Lower leg skin (tissue), 4 donors: ENCODE measurements at places on chromosomes 7 and 10. TPM values are rescaled to one million over a fixed set of nuclear protein-coding genes. Genes with fewer than 3 reads are reported as not detected.

- DNase-seq, result no peak
These were observed 116.3 kb downstream of the WDFY4 start for GRCh38 chr10:48801001-48801421.

- DNase-seq, result no peak
These were observed 10.3 kb upstream of the TMEM168 start for GRCh38 chr7:112800486-112800885.

DNA sequence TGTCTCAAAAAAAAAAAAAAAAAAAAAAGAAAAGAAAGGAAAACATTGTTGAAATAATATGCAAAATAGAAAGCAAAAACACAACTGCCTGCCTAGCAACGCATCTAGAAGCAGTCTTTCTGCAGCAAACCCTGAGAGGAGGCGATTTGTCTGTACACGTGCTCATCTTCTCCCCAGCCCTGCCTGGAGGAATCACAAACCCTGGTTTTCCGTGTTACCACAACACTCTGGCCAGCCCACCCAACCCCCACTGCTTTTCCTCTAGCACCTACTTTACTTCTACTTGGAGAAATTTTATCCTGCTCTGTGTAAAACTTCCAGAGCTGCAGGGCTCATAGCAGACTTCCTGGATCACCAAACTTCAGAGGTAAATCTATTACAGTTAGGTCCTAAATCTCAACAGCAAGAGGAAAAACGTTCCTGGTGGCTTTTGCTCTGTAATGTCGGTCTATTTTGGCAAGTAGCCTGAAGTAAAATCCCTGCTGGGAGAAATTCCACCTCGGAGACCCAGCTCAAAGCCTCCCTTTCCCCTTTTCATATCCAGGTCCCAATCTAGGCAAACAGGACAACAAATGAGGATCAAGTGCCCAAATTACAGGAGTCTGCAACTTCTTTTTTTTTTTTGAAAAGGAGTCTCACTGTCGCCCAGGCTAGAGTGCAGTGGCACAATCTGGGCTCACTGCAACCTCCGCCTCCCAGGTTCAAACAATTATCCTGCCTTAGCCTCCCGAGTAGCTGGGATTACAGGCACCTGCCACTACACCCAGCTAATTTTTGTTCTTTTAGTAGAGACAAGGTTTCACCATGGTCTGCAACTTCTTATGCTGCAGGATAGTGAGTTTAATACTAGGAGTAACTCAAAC, 91.6 kb downstream of the DNMBP start:
- no peak for DNase-seq

- DNase-seq, result no peak
These were observed 51.6 kb downstream of the TFPI2 start for GRCh38 chr7:93838966-93839365.

DNA sequence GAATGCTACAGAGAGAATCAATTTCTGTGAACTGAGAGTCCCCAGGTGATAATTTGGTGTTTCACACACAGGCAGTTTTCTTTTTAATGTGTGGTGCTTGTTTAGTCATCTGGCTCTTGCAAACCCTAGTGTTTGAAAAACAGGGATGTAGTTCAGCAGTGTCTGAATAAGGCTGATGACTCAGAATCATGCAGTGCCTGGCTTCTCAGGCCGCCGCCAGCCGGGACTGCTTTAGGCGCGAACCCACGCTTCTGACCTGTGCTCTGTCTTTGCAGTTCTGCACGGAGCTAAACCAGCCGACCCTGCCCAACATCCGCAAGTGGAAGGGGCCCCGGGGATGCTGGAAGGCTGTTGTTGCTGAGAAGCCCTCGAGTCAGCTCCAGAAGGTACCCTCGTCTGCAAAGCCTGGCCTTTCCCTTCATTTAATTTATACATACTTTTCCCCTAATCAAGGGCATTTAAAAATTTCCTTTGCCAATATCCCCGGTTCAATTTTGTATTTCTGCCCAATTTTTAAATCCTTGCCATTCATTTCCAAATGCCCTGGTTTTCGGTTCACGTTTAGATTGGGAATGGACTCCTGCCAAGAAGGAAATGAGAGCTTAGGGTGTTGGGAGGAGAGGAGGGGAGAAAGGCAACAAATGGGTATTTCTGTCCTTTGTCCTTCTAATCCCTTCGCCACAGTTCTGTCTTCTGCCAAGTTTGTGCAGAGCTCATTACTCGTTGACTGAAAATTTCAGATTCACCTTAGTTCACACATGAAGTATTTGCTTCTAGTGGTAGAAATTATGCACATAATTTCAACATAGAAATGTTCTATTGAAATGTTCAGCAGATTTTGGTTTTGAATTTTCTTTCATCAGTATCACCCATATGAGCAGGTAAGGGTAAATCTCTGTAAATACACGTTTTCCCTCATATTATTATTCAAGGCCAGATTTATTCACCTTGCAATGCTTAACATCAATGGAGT, 108.5 kb upstream of the ANLN start:
- peak; percentile 80 for DNase-seq

DNA sequence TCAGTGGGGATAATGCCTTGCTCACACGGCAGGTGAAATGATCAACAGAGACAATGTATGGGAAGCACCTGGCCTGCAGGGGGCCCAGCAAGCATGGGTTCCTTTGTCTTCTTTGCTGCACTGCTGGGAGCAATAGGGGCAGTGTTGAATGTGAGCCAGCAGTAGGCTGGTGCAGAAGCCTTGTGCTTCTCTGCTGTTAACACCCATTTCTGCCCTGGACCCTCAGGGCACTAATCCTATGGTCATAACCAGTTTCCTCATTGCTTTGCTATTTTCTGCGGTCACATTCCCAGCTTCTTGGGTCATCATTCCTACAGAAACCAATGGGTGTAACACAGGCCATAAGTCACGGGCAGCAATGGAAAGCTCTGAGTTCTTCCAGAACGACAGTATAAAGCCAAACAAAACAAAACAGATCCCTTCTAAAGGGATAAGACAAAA, 10.9 kb upstream of the LGI1 start:
- DNase-seq, result no peak

- DNase-seq, result no peak
These were observed 78.7 kb downstream of the KIAA1217 start for GRCh38 chr10:24287559-24288195.

DNA sequence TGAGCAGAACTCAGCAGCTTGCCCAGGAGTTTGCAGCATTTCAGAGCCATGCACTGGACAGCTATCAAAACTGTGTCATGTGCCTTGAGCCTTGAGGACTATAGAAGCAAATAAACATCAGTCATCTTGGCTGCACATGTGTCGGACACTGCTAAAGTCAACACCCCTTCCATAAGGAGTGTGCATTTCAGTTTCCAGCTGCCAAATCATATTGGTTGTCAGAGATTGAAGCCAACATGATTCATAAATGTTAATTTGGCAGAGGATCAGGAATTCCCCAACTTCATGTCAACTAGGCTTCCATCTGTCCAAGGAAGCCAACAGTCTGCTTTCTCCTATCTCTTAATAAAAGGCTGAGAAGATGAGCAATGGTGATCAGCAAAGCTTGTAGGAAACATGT, 32.8 kb downstream of the SLC16A12 start:
- no peak for DNase-seq

DNA sequence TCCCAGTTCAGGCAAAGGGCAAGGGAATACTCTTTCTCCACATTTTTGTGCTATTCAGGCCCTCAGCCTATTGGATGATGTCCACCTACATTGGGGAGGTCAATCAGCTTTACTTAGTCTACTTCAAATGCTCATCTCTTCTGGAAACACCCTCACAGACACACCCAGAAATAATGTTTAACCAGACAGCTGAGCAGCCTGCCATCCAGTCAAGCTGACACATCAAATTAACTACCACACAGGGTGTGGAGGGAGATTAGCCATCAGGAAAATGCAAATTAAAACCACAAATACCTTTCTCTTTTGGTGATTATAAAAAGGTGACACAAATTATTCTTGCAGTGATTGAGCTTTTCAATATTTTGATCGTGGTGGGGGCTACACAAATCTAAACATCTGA, 74.7 kb upstream of the FZD8 start:
- no peak for DNase-seq

DNA sequence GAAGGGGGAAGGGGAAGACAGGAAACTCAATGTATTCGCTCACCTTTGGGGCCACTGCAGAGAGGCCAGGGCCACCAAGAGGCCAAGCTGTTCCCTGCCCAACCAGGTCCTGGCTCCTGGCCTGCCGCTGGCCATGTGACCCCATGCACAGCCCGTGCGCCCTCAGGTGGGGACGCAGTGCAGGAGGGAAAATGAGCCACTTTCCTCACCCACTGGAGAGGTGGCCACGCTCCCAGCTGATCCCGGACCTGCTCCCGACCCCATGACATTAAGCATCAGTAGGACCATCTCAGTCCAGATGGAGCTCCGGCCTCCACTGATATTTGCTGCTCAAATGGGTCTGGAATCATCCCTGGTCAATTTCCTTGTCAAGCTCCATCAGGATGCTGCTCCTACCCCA, 40.2 kb downstream of the HSPA12A start:
- no peak for DNase-seq

DNA sequence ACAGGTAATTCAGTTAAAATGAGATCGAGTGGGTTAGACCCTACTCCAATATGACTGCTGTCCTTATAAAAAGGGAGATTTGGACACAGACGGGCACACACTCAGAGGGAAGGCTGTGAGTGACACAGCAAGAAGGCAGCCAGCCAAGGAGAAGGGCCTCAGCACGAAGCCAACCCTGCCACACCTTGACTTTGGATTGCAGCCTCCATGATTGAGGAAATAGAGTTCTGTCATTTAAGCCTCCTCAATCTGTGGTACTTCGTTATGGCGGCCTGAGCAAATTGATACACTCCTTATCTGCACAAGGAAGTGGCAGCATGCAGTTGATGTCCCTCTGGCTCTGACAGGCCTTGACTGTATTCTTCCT, 43.8 kb downstream of the SH2D4B start:
- no peak for DNase-seq

GRCh38 chr7:119733127-119733879, 539.7 kb upstream of the KCND2 start:
- DNase-seq, result no peak

DNA sequence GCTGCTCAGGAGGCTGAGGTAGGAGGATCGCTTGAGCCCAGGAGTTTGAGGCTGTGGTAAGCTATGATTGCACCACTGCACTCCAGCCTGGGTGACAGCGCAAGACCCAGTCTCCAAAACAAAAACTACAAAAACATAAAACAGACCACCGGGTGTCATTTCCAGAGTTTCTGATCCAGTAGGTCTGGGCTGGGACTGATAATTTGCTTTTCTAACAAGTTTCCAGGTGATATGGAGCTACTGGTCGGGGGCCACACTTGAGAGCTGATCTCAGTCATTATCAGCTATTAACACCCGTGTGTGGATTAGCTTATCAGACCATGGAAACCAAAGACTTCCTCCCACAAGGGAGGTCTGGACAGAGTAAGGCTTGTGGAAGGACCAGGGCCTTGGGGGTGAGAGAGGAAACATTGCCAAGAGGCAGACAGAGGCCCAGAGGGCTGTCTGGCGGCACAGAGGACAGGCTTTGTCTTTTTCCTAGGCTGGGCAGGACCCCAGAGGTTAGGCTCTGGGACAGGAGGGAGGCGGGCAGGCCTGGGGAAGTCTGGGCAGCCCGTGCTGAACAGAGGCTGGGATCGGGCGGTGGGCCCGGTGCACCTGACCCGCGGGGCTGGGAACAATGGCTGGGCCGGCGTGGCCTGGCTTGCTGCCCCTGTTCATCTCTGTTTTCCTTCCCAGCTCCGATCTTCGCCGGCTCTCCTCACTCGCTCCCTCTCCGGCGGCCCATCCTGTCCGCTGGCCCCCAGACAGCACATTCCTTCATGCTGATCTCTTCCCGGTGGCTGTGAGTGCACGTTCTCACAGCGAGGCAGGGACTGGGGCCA, 25.2 kb downstream of the TMEM270 start:
- DNase-seq, result peak; percentile 93

DNA sequence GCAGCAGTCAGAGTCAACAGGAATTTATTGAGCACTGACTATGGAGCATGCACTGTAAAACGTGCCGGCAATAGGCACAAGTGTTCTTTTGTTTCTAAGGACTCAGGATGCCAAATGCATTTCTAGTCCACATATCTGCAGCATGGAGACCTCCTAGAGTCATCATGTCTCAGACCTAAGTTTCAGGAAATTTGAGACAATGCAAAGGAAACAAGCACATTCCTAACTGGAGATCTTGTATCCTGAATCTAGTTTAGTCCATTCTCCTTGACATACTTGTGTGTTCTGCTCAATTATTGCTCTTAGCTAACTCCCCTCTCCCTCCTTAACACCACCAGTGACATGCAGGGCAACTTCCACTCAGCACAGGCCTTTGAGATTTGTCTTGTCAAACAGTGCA, 173.2 kb downstream of the ZNF438 start:
- no peak for DNase-seq

- DNase-seq, result no peak
These were observed 119.8 kb downstream of the NKX6-2 start for GRCh38 chr10:132665946-132666704.

GRCh38 chr10:89003344-89003743, 12.7 kb downstream of the FAS start:
- no peak for DNase-seq

GRCh38 chr7:159027789-159028507, 116.7 kb downstream of the VIPR2 start:
- DNase-seq, result peak; percentile 85

GRCh38 chr7:133022661-133023060, 59.2 kb downstream of the CHCHD3 start:
- no peak for DNase-seq

DNA sequence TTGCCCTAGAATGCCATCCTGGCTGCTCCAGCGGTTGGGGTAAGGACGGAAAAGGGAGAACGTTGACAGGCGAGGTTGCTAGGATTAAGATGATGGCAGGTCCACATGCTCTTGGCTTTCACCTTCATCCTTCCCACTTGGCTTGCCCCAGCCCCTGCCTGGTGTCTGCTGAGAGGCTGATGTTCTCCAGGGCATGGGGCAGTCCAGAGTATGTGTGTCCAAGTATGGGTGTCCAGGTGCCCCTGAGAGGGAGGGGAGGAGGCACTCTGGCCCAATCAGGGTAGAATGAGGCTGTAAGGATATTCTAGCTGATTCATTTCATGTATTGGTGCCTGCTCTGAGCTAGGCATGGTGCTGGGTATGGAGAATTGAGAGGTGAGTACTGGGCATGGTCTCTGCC, 12.6 kb downstream of the NEURL1 start:
- peak; percentile 43 for DNase-seq

Gene PRLHR
- not detected for total RNA-seq

Gene TAS2R41
- 0.78 TPM for total RNA-seq

Gene SPRN
- total RNA-seq, result not detected

Gene SNX13
- total RNA-seq, result 45.7 TPM

Gene ITIH5
- total RNA-seq, result 10.7 TPM

Gene TMEM184A
- 106 TPM for total RNA-seq

Gene UNC5B
- 17.6 TPM for total RNA-seq

Gene OGDHL
- 0.16 TPM for total RNA-seq

Gene CFTR
- 0.80 TPM for total RNA-seq

Gene OPALIN
- total RNA-seq, result not detected

Gene FAM237B
- total RNA-seq, result not detected

Gene EIF4H
- total RNA-seq, result 321 TPM

Gene BUD31
- total RNA-seq, result 53.3 TPM

Gene C10orf67
- 1.3 TPM for total RNA-seq

Gene TLL2
- 0.39 TPM for total RNA-seq

Gene PPRC1
- 48.1 TPM for total RNA-seq
